ENCODE measurements at places on chromosomes 7 and 10. TPM values are rescaled to one million over a fixed set of nuclear protein-coding genes. Genes with fewer than 3 reads are reported as not detected.

DNA sequence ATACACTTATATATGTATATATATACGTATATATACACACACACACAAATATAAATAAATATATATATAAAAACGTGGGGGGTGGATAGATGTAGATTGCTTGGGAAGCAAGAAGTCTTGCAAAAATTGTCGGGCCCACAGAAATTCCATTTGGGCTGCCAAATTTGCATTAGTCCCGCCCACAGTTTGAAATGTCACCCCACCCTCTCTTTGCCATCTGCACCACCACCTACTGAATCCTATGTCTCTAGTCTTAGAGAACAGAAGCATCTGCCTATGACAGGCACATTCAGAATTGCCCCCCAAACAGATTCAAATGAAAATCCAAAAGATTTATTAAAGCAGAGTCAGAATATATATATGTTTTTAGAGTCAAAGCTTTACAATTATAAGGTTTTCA, 25.6 kb upstream of the CACNA2D1 start:
- H3K4me3 ChIP-seq = no peak overlapping the region
- H3K27ac ChIP-seq = no peak overlapping the region
- no peaks in the 10 kb centered on the region for H3K27me3 ChIP-seq
- H3K4me1 ChIP-seq = no peaks in the 10 kb centered on the region
- no peak for DNase-seq
- no peaks in the 10 kb centered on the region for H3K36me3 ChIP-seq

CPA4 gene
- total RNA-seq = 0.48 TPM

PCLO gene
- 2.4 TPM for total RNA-seq

DNA sequence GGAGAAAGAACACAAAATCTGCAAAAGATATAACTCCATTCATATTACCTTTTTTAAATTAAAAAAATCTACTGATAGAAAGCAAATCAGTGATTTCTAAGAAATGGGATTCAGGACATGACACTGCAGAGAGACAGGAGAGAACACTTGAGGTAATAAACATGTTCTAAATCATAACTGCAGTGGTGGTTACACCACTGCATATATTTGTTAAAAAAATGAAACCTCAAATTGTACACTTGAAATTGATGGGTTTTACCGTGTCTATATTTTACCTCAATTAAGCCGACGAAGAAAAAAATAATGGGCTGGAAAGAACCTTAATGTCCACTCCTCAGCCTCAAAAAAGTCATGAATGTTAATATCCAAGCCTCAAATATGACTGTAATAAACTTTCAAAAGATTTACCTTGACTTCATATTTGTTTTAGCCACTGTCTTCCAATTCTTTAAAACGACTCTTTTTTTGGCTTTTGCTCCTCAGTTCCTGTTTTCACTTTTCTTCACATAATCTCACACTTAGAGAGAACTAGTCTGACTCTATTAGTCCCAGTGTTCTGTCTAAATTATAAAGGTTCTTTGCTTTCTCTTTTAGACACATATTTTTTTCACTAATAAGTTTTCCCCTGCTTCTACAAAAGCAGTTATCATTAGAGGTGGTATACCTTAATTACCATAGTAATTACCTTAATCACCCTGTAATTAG, 502.4 kb downstream of the GRM8 start:
- H3K27me3 ChIP-seq = no peaks in the 10 kb centered on the region
- no peaks in the 10 kb centered on the region for H3K36me3 ChIP-seq
- H3K4me3 ChIP-seq = no peak overlapping the region
- no peaks in the 10 kb centered on the region for H3K4me1 ChIP-seq

GRCh38 chr10:127462643-127463295, 86.3 kb upstream of the NPS start:
- no peaks in the 10 kb centered on the region for H3K27me3 ChIP-seq
- no peaks in the 10 kb centered on the region for H3K4me1 ChIP-seq
- H3K4me3 ChIP-seq = no peak overlapping the region
- no peaks in the 10 kb centered on the region for H3K36me3 ChIP-seq

Data from heart right ventricle (tissue), 16 donors.